ENCODE measurements at places on chromosomes 16 and 17.

DNA sequence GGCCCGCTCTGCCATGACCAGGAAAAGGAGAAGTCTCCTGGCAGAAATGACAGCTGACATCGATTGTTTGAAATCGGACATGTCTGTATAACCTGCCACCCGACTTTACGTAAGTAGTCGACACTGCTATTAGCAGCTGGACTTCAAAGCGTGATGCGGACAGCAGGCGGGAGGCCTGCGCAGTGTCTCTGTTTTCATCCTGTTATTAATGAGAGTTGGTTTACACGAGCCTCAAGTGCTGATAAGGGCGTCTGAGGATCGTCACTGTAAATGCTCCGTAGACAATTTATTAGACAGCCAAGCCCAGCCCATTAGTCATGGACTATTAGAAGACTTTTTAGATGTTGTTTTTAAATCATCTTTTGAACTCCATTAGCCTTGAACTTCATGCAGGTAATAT lies 328.3 kb downstream of the FOXL1 start:
- no peak for DNase-seq

- no peak for DNase-seq
These were observed 617 bp upstream of the CCR7 start for GRCh38 chr17:40565769-40566409.

DNA sequence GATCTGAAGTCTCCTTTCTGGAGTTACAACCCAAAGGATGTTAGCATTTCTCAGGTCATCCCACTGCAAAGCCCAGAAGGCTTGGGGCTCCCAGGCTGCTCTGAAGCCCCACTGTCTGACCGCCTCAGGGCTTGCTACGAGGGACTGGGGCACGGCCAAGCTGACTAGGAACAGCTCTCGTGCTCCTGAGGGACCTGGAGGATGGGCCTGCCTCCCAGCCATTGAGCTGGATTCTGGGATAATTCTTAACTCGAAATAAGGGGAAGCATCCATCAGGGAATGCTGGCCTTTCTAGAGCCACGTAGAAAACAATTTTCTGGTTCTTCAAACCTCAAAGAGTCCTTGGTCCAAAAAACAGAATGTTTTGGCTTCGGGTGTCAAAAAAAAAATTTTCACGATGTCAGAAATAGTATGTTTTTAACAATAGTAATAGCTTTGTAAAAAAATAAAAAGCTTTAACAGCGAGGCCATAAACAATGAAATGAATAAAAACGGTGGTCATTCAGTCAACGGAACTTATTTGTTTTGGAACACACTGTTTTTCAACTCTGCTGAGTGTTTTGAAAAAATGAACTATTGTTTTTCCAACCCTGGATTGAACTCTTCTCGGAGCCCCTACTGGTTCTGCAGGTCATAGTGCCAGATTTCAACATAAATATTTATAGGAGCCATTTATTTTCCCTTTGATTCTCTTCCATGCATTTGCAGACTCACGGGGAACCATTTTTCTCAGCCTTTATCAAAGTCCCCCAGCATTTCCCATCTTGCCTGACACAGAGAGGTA lies 16.4 kb upstream of the HERPUD1 start:
- no peak for DNase-seq

GRCh38 chr17:28364665-28365363 lies at the start of gene SEBOX:
Gene SEBOX, minus strand, starts transcription at chr17:28365199. Its CDS starts 48 bp downstream, at chr17:28365151.
- DNase-seq, result no peak

GRCh38 chr17:73582359-73582758 lies 61.9 kb downstream of the SDK2 start:
- DNase-seq, result no peak

GRCh38 chr17:55660178-55660886 lies 62.3 kb downstream of the TMEM100 start:
- peak; percentile 97 for DNase-seq

DNA sequence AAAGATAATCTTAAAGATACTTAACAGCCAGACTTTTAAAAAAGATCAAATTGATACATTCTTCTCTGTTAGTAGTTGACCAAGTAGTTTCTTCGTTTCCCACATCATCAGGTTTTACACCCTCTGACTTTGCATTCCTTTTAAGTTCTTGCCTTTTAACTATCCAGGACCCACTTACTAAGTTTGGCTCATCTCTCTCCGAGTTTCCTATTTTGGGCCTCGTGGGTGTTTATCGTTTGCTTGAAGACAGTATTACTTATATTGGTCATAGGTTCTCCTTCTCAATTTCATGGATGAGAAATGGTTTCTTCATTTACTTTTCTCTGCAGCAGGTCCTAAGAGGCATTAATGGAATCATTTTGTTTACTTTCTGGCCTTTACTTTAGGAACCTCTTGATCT lies 43.2 kb downstream of the RPA1 start:
- DNase-seq, result no peak

GRCh38 chr16:52690468-52690867 lies 143.5 kb upstream of the TOX3 start:
- DNase-seq, result no peak

DNA sequence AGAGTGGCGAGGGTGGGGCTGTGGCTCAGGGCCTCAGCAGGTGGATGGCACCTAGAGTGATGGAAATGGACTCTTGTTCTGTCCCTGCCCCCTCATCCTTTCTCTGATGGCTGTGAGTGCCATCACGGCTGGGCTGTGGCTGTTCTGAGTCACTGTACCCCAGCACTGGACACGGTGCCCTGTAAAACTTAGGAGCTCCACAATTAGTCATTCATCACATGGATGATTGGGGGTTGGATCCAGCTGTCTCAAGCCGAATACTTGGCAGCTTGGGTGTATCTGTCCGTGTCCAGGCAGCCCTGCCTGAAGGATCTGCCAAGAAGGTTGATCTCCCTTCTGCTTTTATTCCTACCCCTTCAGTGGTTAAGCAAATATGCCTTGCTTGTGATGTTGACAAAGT lies 295.5 kb upstream of the EEF2KMT start:
- DNase-seq, result no peak

DNA sequence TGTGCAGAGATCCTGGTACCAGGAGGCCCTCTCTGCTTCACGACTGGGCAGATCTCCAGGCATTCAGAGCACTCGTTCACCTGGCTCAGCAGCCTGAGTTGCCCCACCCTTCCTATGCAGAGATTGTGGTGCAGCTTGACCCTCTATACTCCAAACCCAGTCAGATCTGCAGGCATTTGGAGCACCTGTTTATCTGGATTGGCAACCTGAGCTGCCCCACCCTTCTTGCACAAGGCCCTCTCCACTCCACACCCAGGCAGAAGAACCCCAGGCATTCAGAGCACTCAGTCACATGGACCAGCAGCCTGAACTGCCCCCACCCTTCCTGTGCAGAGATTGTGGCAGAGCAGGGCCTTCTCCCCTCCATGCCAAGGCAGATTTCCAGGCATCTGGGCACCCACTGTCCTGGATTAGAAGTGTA lies 88.4 kb upstream of the CDH5 start:
- no peak for DNase-seq

GRCh38 chr17:1137465-1137894 lies 42.3 kb downstream of the ABR start:
- DNase-seq, result no peak

DNA sequence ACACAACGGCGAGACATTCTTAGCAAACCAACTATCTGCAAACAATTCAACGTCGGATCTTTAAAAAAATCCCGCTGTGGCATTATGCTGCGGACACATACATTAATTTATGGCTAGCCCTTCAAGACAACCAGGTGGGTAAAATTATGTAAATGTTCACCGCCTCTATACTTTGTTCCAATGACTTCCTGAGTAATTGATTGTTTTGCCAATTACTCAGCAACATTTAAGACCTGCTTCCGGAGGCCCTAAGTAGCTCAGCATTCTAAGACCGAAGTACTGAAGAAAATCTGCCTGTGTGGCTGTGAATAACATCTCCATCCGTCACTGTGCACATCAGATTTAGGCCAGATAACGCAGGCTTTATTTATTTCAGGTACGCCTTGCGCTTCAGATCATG lies 23.3 kb downstream of the QPRT start:
- DNase-seq, result peak; percentile 31

DNA sequence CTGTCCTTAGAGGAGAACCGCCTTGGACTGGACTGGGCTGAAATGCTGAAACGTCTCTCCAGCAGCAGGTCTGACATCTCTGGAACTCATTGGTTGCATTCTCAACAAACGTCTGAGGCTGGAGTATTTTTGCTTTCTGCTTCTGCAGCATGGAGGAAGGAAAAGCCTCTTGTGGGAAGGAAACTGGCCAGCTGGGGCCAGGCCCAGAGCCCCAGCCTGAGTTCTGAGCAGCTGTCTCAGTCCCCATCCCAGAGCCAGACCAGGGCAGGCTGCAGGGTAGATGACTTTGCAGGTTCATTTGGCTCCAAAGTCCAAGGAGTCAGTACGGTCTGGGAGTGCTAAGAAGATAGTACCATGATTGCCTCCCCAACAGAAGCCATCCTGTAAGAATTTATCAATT lies 18.3 kb downstream of the TEKT3 start:
- no peak for DNase-seq

GRCh38 chr17:33234930-33235685 lies 58.0 kb downstream of the ASIC2 start:
- DNase-seq, result peak; percentile 90

- DNase-seq, result peak; percentile 84
These were observed 74.7 kb downstream of the CHD9 start for GRCh38 chr16:53129281-53130158.

GRCh38 chr17:66829883-66830282 lies 5.0 kb upstream of the CACNG5 start:
- DNase-seq, result no peak

DNA sequence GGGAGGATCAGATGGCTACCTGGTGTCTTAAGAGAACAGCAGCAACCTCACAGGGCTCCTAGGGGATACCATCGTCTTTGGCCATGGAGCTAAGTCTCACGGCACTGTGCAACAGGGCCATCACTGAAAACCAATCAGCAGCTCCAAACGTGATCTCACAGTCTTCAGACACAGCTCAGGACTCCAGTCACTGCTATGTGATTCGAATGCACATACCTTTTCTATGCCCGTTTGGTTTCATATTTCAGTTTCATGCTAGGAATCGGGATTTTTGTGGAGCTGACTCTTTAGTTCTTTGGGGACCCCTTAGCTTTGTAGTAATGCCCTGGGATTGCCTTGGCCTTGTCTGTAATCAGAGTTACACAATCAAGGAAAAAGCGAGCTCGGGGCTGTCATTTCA lies 162.8 kb upstream of the CDH11 start:
- DNase-seq, result peak; percentile 36

DNA sequence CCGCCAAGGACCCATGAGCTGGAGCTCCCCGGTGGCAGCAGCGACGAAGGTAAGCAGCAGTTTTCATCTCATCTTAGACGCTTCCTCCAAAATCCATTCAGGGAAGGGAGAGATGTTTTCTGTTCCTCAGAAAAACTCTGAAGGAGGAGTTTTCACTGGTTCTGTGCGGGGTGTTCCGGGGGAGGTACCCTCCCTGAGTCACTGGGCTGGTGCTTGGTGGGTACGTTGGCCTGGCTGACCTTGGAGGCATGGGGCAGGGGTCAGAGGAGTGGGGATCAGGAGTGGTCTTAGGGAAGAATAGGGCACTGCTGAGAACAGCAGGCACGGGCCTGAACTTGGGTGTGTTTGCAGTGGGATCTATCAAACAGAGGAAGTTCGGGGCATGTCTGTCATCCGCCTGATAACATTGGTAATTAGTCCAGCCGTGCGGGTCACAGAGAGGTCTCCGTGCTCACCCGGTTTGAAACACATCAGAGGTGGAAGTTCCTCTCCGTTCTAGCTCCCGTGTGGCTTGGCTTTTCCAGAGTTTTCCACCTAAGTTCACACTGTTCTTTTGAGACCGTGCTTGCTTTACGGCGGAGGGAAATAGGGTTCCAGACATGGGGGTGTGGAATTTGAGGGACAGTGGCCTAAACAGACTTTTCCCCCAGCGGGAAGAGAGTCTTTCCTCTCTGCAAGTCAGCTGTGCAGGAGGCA lies 59.6 kb upstream of the CIBAR2 start:
- no peak for DNase-seq
